ENCODE measurements at places on chromosomes 7 and 10.

DNA sequence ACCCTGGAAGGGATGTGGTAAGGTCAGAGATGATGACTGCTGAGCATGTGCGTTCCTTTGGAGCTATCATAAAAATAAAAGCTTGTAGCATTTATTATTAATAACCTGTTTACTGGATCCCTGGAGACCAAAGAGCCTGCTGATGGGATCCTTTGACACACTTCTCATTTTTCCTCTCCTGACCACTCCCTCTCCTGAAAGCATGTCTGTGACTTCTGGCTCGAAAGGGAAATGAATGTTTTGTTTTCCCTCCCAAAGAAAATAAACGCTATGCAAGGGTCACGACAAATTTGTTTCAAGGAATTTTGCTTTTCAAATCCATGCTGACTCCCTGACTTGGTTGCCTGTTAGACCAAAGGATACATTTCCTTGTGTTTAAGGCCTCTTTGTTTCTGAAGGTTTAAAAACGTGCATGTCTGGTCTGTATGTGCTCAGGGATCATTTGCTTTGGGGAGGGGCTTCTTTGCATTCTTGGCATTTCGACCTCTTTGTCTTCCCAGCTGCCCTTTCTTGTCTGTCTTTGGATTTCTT is 185.1 kb upstream of the AGK start:
- DNase-seq = no peak

- no peak for DNase-seq
These were observed 30.2 kb upstream of the CXCL12 start for GRCh38 chr10:44415121-44415520.

DNA sequence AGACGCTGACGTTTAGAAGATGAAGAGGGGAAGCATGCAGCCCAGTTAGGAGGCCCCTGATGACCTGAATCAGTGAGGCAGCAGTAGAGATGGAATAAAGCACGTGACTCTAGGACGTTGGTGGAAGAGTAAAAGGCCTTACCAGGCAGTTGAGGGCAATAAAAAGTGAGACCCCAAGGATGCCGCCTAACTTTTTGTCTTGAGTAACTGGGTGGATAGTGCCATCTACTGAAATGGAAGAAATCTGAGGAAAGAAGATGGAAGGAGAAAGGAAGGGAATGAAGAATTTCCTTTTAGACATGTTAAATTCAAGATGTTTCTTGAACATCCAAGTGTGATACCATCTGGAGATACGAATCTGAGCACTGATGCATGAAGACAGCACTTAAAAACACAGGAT is 220.0 kb upstream of the LRRN3 start:
- no peak for DNase-seq

- DNase-seq = no peak
These were observed 176.0 kb downstream of the KMT2E start for GRCh38 chr7:105189859-105190492.

DNA sequence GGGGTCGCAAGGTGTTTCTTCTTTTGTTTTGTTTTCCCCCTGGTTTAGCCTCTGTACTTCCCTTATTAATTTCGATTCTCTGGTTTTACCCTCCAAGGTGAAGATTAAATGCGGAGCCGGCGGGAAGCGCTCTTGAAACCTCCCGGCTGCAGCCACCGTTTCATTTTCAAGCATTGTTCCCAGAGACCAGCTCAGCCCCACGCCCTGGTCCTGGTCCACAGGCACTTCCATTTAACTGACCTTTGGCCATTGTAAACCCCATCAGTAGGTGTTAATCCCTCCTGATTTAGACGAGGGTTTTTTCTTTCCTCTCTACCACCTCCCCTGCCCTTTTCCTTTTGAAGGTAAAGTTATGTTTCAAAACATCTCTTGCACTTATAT is 39.2 kb upstream of the ENO4 start:
- DNase-seq = no peak

DNA sequence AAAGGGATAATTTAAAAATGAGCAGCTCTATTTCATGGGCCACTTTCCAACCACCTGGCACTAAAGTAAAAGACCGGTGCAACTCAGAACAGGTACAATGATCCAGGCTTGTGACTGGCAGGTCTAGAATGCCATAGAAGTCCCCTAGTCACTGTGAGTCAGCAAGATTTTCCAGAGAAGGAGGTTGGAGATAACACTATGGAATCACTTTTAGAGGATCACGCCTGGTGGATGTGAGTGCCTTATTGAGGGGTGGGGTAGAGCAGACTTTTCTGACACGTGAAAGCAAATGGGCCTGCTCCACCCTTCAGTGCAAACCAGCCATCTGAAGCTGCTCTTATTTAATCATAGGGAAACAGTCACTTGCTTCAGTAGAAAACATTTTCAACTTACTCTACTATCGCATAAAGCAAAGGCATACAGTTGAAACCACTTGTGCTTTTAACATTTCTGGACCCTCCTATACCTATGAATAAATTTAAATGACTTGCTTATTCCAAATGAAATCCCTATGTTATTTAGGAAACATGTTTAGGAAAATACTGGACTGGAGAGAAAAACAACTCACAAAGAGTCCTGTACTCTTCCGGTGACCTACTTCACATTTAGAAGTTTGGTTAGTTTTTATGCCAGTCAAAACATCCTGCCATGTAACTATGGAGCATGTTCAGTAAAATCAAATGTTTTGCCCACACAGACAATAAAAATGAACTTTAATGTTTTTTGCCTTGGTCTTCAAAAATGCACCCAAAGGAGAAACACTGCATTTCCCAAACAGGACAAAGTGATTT is 21.5 kb upstream of the AKR1C1 start:
- DNase-seq = no peak

DNA sequence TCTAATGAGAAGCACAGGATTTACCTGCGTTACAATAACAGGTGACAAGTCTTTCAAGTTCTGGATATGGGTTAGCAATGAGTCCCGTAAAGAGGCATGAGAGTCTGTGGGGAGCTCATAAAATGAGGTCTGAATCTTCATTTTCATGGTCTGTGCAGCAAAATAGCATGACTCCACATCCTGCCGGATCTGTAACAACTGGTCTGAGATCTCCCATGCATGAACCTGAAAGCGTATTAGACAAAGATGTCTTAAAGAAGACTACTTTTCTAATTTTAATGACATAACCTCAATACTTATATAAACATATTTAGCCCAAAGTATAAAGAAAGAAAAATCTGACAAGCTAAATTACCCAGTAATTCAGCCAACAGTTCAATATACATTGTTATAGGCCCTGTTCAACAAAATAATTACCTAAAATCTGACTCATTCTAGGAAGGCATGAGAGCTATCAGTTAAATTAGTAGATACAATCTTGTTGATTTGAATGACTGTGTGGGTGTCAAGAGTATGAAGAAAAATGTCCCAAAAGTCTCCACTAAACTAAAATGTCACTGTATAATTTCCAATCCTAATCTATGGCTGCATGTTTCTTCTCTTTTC is 36.9 kb downstream of the TNPO3 start:
- DNase-seq = no peak

DNA sequence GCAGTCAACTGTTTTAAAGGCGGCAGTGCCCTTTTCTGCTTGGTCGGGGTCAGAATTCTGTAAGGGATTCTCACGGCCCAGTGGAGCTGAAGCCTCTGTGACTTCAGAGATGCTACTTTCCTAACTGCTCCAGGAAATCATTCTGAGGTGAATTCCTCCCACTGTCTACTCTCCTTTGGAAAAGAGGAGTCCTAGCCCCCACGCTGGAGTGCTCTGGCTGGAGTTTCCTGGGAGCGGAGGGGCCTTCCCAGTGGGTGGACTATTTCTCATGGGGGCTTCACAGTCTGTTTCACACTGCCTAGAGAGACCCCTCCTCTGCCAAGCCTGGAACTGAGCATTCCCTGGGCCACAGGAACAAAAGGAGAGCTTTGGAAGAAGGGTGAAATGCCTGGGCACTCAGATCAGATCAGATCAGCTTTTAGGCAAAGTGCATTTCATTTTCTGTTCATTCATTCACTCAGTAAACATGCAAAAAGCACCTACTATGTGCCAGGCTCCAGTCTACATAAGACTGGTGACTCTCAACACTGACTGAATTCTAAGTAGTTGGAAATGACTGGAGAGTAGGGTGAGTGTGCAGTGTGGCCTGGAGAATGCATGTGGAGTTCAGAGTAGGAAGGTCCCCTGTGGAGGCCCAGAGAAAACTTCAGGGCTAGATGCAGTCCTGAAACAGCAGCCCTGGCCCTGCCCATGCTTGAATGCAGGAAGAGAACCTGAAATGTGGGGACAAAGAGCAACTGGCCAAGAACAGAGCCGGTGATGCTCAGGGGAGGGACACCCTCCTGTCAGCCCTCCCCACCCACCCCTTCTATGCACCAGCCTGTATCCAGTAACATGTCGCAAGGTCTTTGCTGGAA is 12.2 kb downstream of the ZNF488 start:
- no peak for DNase-seq

- no peak for DNase-seq
These were observed 228.7 kb downstream of the FRMD4A start for GRCh38 chr10:14102056-14102455.

GRCh38 chr10:13536674-13537366 is 8.0 kb upstream of the BEND7 start:
- no peak for DNase-seq

GRCh38 chr10:110398419-110399105 is 93.8 kb upstream of the SMNDC1 start:
- DNase-seq = no peak

DNA sequence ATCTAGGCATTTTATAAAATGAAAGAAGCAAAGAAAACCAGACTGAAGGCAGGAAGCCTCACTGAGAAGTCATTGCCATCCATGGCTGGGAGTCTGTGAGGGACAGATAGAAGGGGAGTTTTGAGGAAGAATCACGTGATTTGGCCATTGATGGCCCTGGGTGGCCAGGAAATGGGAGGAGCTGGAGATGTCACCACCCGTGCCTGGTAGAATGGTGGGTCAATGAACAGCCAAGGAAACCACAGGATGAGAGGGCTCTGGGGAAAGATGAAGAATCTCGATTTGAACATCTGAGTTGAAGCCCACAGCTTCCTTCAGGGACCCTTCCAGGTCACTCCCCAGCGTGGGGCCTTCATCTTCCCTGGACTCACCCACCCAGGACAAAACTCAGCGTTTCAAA is 103.3 kb upstream of the CHST15 start:
- no peak for DNase-seq

DNA sequence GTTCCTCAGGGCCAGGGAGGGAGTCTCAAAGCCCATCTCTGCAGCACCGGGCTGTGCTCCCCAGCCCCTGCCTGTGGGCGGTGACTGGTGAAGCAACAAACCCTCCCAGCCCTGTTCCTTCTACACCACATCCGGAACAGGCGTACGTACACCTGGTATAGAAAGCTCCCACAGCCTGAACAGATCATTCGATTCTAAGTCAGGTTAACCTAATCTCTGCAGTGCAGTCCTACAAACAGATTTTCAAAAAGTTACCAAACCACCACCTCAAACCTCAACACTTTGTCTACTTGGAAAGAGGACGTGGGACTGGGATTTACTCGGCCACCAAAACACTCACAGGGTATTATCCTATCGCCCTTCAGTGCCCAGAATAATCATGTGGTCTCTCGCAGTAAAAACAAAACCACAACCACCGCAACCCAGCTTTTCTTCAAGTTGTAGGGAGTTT is 238.4 kb downstream of the DIP2C start:
- peak; percentile 34 for DNase-seq

DNA sequence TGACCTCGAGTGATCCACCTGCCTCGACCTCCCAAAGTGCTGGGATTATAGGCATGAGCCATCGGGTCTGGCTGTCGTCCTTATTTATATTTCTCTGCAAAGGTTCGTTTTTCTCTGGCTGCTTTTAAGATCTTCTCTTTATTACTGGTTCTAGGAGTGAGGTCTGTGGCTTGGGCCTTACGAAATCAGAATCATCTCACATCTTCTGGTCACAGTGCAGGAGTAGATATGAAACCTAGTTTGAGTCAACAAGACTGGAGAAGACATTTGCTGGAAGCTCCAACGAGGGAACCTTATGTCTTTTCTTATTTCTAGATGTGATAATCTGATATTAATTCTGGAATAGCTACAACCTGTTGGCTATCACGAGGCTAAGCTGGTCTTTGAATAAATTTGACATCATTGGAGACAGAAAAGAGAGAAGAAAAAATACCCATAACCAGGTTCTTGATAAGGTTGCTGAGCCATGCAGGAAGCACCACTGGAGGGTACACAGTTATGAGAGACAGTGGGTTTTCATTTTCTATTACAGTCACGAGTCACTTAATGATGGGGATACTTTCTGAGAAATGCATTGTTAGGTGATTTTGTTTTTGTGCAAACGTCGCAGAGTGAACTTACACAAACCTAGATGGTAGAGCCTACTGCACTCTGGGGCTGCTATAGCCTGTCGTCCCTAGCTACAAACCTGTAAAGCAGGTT is 25.6 kb upstream of the IL15RA start:
- no peak for DNase-seq

- DNase-seq = no peak
These were observed 5.2 kb upstream of the SMKR1 start for GRCh38 chr7:129497156-129497555.

DNA sequence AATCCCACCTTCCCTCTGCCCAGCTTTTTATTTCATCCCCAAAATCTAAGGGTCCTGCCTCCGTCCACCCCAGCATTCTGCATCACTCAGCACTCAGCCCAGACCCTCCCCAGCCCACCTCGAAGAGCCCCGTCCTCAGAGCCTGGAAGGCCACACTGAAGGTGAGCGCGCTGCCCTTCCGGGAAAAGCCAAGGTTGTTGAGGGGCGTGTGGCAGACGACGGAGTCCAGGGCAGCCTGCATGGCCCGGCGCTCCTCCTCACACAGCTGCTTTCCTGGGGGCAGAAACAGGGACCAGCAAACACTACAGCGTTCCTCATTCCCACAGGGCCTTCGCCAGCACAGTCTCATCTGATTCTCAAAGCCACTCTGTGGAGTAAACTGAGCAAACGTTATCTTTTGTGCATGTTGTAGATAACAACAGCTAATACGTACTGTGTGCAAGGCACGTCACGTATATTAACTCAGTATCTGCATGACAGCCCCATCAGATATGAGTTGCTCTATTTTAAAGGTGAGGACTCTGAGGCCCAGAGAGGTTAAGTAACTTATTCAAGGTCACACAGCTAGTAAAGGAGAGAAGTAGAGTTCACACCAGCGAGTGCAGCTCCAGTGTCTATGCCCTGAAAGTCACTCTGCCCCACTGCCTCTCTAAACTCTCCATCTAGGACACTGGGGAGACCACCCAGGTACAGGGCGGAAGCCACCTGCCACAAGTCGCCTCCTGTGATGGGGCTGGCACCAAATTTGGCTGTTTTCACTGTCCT is 2.8 kb downstream of the TRAPPC14 start:
- no peak for DNase-seq

- DNase-seq = no peak
These were observed 77.5 kb upstream of the HABP2 start for GRCh38 chr10:113475381-113475807.
